ENCODE measurements at places on chromosomes 7 and 10.

DNA sequence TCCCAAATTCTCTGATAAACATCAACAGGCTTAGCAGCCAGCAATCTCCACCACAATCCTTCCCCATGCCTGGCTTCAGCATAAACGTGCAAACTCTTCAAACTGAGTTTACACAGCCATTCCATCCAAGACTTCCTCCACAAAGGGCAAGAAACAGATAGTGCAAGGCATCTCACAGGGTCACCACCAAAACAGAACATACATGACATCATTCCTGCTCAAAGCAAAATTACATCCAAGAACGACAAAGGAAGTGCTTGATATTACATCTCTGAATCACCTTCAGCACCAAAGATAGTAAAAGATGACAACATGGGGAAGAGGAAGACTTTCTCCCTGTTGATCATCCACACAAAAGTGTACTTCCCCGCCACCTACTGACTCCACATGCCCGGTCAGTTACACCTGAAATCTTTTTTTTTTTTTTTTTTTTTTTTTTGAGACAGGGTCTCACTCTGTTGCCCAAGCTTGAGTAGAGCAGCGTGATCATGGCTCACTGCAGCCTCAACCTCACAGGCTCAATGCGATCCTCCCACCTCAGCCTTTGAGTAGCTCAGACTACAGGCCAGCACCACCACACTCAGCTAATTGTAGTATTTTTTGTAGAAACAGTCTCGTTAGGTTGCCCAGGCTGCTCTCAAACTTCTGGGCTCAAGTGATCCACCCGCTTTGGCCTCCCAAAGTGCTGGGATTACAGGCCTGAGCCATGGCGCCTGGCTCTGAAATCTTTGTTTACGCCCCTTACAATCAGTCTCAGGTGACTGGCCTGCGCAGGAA lies 127.5 kb downstream of the PARD3 start:
- no peak for DNase-seq

DNA sequence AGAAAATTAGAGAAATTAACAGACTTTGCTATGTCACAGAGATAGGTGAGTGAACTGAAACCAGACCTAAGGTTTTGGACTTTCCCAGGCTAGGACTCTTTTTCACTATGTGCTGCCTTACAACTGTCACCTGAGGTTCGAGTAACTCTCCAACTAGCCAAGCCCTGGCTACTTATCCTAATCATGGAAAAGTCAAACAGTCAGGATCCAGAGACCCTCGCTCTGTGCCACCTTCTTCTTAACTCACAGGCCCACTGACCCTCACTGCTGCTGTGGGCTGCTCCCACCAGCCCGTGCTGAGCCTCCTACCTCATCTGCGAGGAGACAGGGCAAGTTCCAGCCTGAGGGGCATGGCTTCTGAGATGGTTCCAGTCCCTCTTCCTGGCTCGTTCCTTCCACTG lies 211.4 kb upstream of the KLF14 start:
- DNase-seq: no peak

- no peak for DNase-seq
These were observed 298.9 kb downstream of the DNAJB6 start for GRCh38 chr7:157635669-157636068.

- no peak for DNase-seq
These were observed 114.0 kb downstream of the PARP12 start for GRCh38 chr7:139948587-139949335.

GRCh38 chr7:100132126-100132525 lies 5.4 kb downstream of the MBLAC1 start:
- DNase-seq: no peak

DNA sequence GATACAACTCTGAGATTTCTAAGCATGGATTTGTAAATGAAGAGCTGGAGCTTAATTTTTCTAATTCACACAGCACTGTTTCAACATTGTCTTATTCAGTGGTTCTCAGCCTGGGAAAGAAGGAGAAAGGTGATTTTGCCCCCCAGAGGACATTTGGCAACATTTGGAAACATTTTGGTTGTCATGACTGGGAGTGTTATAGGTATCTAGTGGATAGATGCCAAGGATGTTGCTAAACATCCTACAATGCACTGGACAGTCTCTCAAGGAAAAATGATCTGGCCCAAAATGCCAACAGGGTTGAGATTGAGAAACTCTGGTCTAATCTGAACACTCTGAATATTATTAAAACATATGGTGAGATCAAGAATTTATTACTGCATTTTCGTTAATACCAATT lies 3.8 kb upstream of the CAV2 start:
- no peak for DNase-seq

All from NCI-H187 treated with DMSO at 0.1 percent for 48 hours (cell line).